Activated CD8-positive, alpha-beta memory T cell treated with anti-CD3 and anti-CD28 coated beads for 1 hour (primary cell): ENCODE measurements at places on chromosomes 2 and 18.

DNA sequence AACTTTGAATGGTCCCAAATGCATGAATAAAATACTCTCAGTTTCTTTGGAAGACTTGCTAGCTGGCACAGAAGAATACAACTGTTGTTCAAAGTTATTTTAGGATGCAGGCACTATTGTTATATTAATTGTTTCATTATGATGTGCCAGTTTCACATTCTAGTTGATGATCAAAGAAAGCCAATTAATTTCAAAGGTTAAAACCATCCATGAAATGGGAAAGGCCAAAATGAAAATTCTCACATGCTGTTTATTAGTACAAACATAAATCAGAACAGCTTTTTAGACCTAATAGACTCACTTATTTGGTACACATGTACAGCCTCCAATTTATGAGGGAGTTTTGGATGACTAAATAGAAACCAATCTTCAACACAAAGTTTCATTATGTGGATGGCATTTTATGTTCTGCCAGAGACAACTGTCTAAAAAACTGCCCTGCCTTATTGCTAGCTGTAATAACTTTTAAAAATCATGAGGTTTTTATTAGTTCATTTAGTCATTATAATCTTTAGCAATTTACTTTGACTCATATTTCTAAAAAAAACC lies 42.2 kb downstream of the RFTN2 start:
- no peak for DNase-seq

DNA sequence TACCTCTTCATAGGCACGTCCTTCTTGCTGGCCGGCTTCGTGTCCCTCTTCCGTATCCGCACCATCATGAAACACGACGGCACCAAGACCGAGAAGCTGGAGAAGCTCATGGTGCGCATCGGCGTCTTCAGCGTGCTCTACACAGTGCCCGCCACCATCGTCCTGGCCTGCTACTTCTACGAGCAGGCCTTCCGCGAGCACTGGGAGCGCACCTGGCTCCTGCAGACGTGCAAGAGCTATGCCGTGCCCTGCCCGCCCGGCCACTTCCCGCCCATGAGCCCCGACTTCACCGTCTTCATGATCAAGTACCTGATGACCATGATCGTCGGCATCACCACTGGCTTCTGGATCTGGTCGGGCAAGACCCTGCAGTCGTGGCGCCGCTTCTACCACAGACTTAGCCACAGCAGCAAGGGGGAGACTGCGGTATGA lies 2.3 kb downstream of the FZD7 start:
- DNase-seq = no peak

DNA sequence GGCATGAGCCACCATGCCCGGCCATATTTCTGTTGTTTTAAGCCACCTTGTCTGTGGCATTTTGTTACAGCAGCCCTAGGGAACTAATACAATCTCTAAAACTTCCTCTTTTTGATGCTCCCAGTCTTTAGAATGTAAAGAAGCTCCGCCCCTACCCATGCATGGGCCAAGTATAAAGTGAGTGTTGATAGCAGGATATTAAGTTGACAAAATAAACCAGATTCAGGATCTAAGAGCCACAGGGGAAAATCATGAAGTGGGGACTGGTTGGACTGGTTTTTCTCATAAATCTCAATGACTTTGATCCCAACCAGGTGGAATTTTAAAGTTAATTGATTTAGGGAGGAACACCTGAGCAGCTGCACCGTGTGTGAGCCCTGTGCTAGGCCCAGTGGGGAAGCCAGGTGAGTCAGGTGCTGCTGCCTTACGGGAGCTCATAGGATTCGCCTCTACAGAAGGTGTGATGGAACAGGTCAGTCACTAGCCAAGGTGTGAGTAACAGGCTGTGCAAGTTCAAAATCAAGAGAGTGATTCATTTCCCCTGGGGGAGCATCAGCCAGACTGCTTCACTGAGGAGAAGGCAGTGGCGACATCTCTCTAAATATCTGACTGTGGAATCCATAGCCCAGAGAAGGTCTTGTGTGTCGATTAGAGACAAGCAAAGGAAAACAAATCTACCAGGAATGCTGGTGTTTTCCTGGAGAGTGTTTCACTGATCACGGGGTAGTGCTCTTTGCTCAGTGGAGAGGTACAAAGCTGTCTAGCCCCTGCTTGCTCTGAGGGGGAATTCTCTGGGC lies 63.0 kb upstream of the MSH2 start:
- DNase-seq = no peak

DNA sequence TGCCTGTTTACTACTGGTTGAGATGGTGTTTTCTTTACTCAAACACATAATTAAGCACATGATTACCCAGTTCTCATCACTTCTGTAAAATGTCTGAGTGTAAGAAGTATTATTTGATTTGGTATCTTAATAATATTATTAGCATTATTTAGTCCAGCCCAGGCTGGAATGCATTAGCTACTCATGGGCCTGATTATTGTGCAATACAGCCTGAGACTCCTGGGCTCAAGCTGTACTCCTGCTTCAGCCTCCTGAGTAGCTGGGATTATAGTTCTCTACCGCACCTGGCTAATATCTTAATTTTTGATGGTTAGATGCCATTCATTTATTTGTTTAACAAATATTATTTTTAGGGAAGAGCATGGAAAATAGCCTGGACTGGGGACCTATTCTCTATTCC lies 197.6 kb upstream of the MC4R start:
- DNase-seq = no peak

GRCh38 chr2:130786076-130786475 lies 30.7 kb downstream of the AMER3 start:
- no peak for DNase-seq

DNA sequence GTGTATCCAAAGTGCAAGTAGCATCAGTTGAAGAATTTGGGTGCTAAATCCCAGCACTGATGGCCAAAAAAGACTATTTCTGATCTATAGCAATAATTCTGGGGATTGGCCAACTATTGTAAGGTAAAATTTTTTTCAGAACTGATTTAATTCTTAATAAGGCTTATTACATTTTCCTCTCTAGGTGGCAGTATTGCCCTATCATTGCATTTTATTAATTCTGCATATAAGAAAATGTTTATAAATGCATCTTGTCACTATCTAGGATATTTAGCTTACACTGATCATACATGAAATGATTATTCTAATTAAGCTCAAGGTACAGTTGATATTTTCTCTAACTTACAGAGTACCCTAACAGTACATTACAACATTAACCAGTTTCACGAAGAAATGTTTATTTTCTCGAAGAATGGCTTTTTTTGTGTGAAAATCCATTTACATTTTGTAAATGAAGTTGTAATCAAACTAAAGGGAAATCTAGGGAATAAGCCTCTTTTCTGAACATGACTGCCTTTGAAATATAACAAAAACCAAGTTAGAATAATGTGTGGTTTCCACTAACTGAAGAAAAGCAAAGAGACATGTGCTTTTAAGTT lies 11.0 kb downstream of the TTN start:
- DNase-seq = no peak

- DNase-seq = no peak
These were observed 112.9 kb downstream of the PXDN start for GRCh38 chr2:1631292-1632001.
